WTC11 (cell line): ENCODE measurements at places on chromosomes 7 and 10.

DNA sequence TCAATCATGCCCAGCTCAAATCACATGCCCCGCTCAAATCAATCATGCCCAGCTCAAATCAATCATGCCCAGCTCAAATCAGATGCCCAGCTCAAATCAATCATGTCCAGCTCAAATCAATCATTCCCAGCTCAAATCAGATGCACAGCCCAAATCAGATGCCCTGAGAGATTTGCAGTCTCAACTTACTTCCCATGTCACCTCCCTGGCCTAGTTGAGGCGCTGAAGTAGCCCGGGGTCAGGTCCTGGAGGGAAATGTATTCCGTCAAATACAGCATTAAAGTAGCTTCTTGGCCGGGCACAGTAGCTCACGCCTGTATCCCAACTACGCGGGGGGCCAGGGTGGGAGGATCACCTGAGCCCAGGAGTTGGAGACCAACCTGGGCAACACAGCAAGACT is 15.7 kb upstream of the PRKAR1B start:
- DNase-seq = no peak
- H3K4me3 ChIP-seq = no peak overlapping the region
- H3K27me3 ChIP-seq = no peaks in the 10 kb centered on the region
- H3K36me3 ChIP-seq = peaks cover 33% of the 10 kb centered on the region

DNA sequence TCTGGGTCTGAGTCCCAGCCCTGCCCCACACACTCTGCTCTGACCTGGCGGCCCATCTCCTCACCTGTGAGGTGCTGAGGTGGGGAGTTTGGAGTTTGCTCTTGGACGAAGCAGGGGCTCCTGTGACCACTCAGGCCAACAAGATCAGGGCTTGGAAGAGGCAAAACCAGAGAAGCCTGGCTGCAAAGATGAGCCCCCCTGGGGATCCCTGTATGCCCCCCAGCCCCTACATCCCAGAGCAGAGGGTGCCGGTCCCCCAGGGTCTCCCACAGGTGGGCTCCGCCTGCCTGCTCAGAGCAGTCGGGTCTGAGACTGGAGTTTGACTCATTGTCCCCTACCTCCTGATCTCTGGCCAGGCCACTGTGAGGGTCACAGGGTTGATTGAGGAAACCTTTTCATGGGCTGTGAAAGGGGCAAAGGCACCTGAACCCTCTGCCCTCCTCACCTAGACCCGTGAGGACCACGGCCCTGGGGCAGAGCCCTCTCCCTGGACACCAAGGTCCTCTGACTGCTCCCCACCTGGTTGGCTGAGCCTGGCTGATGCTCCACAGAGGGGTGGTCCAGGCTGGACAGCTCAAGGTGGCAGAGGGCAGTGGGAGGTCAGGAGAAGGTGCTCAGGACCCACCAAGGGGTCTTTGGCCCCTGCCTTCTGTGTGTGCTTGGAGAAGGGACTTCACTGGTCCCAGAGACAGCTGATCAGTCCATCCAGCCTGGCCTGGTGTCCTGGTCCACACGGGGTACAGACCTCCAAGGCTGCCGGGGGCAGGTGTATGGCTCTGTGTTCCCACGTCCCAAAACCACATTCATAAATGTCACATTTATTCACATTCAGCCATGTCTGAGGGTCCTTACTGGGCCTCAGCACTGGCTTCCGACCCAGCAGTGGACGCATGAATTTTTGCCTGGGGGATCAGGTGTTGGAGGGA is 9.1 kb upstream of the SCART1 start:
- no peak overlapping the region for H3K4me3 ChIP-seq
- H3K27ac ChIP-seq = no peak overlapping the region
- H3K36me3 ChIP-seq = peaks cover 62% of the 10 kb centered on the region
- DNase-seq = no peak
- no peaks in the 10 kb centered on the region for H3K4me1 ChIP-seq

GRCh38 chr10:77564731-77565589 is 72.6 kb downstream of the KCNMA1 start:
- DNase-seq = peak; percentile 65
- peak overlapping the region; percentile 41 for H3K4me3 ChIP-seq
- peak overlapping the region; percentile 94 for H3K27ac ChIP-seq
- peaks cover 2% of the 10 kb centered on the region; the same call in 1 of the 2 replicates for H3K27me3 ChIP-seq
- H3K4me1 ChIP-seq = peaks cover 40% of the 10 kb centered on the region
- H3K36me3 ChIP-seq = no peaks in the 10 kb centered on the region

- DNase-seq = no peak
- H3K4me1 ChIP-seq = peaks cover 15% of the 10 kb centered on the region
- H3K27me3 ChIP-seq = peaks cover 3% of the 10 kb centered on the region; the same call in 1 of the 2 replicates
- no peak overlapping the region for H3K4me3 ChIP-seq
- no peak overlapping the region for H3K27ac ChIP-seq
- H3K36me3 ChIP-seq = no peaks in the 10 kb centered on the region
These were observed 12.1 kb downstream of the OR9A4 start for GRCh38 chr7:141928146-141928844.

DNA sequence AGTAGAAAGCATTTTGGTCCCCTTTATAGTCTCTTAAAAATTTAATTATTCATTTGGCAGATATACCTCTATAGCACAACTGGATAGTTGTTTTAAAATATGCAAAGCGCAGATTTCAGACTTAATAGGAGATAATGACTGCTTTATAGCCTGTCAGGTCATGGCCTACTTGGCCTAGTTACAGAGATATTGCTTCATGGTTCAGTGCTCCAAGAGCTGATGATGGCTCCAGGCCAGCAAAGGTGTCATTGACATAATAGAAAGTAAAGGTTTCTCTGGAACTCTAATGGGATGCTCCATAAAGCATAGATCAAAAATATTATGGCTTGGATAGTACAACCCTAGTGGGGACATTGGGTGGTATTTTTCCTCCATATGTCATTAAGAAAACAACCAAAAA is 285.7 kb downstream of the NXPH1 start:
- no peak overlapping the region for H3K4me3 ChIP-seq
- no peak overlapping the region for H3K27ac ChIP-seq
- DNase-seq = no peak
- peaks cover 7% of the 10 kb centered on the region for H3K4me1 ChIP-seq

GRCh38 chr7:68173513-68173912 is 1176.9 kb downstream of the TYW1 start:
- DNase-seq = no peak
- no peaks in the 10 kb centered on the region; the same call in 1 of the 2 replicates for H3K27me3 ChIP-seq
- H3K4me3 ChIP-seq = no peak overlapping the region
- no peak overlapping the region for H3K27ac ChIP-seq
- peaks cover 5% of the 10 kb centered on the region for H3K36me3 ChIP-seq
- peaks cover 6% of the 10 kb centered on the region for H3K4me1 ChIP-seq

GRCh38 chr10:58016614-58017013 is 251.1 kb downstream of the IPMK start:
- DNase-seq = peak; percentile 14
- H3K4me1 ChIP-seq = peaks cover 31% of the 10 kb centered on the region
- no peak overlapping the region for H3K27ac ChIP-seq
- H3K27me3 ChIP-seq = peaks cover 3% of the 10 kb centered on the region; the same call in 1 of the 2 replicates

DNA sequence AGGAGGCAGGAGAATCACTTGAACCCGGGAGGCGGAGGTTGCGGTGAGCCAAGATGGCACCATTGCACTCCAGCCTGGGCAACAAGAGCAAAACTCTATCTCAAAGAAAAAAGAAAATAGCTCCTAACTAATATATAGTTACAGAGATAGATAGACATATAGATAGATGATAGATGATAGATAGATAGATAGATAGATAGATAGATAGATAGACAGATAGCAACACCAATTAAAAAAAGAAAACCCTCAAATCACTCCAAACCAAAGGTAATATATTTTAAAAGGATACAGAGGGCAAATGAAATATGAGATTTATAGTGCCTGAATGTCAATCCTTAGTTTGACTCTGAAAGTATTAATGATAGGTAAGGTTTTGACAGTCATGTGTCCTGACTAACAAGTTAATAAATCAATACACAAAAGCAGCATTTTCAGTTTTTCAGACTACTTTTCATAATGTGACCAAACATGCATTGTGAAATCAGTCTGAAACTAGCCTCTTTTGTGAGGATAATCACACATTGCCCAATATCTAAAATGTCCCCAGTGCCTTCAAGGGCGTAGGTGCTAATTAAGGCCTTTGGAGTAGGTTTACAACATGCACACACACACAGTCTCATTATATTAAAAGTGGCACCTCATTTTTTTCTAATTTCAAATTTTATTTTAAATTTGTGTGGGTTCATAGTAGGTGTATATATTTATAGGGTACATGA is 61.2 kb downstream of the BPGM start:
- H3K27ac ChIP-seq = no peak overlapping the region
- no peak overlapping the region for H3K4me3 ChIP-seq
- DNase-seq = no peak
- no peaks in the 10 kb centered on the region for H3K36me3 ChIP-seq
- H3K27me3 ChIP-seq = no peaks in the 10 kb centered on the region; the same call in 1 of the 2 replicates

- no peak overlapping the region for H3K27ac ChIP-seq
These were observed 4.0 kb upstream of the AQP1 start for GRCh38 chr7:30907527-30908267.

- H3K36me3 ChIP-seq = no peaks in the 10 kb centered on the region
- H3K4me1 ChIP-seq = peaks cover 10% of the 10 kb centered on the region
- H3K4me3 ChIP-seq = peak overlapping the region; percentile 90
- DNase-seq = peak; percentile 96
- H3K27ac ChIP-seq = peak overlapping the region; percentile 78
These were observed 9.1 kb upstream of the FXYD4 start for GRCh38 chr10:43362191-43362839.
